ENCODE measurements at places on chromosomes 7 and 10. TPM values are rescaled to one million over a fixed set of nuclear protein-coding genes. Genes with fewer than 3 reads are reported as not detected.

DNA sequence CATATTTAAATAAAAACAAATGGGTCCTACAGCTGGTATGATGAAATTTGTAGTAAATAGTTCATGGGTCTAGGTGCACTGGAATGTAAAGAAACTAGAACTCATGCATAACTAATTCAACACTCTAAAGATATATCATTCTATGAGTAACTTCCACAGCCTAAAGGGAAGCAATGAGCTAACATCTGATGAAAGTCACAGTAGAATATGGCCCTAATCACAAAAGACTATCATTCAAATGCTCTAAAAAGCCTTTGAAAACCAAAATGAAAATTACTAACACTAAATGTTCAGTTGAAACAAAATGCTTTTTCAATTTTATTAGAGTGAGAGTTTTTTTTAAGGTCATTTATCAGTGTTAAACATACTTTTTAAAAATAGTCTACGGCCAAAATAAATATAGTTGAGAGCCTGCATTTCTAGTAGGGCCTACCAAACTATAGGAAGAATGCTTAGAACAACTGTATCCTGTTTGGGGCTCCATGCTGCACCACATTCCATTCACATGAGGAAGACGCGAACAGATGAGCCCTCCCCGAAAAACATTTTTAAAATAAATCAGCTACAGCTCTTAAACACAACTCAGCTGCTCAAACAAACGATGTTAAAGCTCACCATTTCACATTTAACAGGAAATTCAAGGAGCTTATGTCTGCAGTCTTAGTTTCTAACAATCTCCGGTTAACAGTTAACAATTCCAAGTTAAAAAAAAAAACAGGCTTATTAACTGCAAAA lies 134.5 kb downstream of the NRBF2 start:
- DNase-seq = no peak

GRCh38 chr10:105017116-105017515 lies 376.0 kb downstream of the SORCS3 start:
- no peak for DNase-seq

- DNase-seq = no peak
Observed at GRCh38 chr10:61841338-61841875, 60.1 kb upstream of the ARID5B start.

DNA sequence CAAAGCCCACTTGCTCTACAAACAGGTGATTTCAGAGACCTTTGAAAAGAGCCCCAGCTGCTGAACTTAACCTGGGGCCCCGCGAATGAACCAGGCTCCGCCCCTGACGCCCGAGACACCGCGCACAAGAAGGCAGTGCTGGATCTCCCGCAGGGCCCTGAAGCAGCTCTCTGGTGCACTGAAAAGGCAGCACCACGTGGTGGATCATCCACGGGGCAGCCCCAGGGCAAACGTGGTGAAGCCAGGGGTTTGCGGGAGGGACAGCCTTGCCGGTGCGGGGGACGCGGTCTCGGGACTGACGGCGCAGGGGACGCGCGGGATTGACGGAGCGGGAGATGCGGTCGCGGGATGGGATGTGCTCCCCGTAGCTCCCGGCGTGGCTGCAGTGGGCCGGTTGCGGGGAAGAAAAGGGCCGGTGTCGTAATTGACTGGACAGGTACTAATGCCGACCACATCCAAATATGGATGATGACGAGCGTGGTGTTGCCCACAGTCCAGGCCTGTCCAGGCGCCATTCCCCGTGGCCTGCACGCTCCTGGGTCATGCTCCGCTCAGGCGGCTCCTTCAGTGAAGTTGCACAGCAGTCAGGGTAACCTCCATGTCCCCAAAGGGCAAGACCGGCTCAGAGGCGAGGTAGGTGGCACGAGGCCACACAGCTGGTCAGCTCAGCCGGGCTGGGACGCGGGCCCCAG lies 421.1 kb downstream of the DNAJB6 start:
- no peak for DNase-seq

DNA sequence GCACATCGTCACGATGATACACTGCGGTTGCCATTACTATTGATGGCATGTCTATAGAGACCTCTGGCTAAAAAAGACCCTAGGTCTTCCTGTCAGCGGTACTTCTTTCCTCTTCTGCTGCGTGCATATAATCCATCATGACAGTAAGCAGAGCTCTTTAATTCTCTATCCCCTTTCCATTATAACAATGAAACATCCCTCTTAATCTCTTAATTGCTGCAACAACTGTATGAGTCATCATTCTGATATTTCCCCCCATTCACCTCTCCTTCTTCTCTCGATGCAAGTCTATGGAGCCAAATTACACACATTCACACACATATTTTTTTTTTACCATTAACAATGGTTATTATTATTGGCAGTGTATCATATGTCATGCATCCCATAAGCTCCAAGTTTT lies 45.2 kb upstream of the AKR1E2 start:
- DNase-seq = no peak

DNA sequence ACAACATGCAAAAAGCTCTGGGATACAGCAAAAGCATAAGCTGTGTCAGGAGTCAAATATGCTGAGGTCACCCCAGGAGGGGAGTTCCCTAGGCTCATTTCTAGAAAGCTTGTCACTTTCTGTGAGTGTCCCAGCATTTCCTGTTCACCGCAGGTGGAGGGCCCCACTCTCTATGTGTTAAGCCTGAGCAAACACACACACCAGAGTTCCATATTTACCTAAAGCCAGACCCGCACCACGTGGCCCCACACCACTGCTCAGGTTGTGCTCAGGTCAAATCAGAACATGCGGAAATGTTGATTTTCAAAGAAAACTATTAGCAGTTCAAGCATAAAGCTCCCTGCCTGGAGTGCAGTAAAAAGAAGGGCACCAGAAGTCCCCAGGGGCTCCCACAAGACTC lies 259.6 kb upstream of the PPP2R2D start:
- no peak for DNase-seq

- no peak for DNase-seq
Observed at GRCh38 chr10:43843321-43844101, 194.8 kb upstream of the ZNF32 start.

- peak; percentile 65 for DNase-seq
Observed at GRCh38 chr7:8261711-8262695, at the start of gene ICA1. TSS of gene ICA1 (minus strand) at chr7:8262167. CDS start at chr7:8235926, 26,241 bp downstream.

DNA sequence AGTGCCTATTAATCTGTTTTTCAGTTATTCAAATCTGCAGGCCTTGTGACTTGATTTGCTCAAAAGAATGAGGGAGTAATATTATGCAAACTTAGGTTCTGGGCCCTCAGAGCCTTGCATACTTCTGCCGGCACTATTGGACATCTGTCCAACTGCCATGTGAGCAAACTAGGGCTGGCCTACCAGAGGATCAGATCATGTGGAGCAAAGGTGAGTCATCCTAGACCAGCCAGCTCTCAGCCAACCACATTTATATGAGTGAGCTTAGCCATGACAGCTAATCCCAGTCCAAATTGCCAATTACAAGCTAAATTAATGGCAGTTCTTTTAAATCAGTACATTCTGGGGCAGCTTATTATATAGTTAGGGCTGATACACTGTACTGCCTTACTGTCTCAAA lies 69.6 kb downstream of the SDHAF3 start:
- no peak for DNase-seq

GRCh38 chr7:150982351-150982750 lies 4.2 kb upstream of the KCNH2 start:
- DNase-seq = peak; percentile 62

GRCh38 chr10:62178568-62178967 lies 90.1 kb downstream of the RTKN2 start:
- DNase-seq = no peak

GRCh38 chr7:118502235-118502634 lies 277.7 kb downstream of the ANKRD7 start:
- no peak for DNase-seq

DNA sequence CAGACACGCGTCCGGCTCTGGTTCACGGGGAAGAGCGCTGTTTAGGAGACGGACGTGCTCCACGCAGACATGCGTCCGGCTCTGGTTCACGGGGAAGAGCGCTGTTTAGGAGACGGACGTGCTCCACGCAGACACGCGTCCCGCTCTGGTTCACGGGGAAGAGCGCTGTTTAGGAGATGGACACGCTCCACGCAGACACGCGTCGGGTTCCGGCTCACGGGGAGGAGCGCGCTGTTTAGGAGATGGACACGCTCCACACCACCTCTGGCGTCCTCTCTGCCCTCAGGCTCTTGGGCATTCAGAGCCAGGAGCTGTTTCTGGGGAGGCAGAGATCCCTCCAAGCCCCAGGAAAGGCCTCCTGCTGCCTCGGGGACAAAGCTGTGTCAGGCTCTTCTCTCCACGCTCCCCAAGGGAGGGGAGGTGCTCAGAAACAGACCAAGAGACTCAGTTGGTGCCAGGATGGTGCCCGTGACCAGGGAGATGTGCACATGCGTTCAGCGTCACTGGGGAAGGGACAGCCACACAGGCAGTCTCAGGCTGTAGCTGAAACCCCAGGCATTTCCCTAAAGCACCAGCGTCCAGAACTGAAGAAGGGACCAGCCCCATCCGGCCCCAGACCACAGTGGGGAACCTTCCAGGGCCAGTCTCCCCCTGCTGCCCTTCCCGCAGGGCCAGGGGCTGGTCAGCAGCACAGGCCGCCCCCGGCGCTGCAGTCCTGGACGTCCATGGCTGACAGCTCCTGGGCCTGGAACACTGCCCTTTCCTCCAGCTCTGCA lies 175.6 kb downstream of the ELFN1 start:
- DNase-seq = no peak

GRCh38 chr10:48472501-48473069 lies 132.3 kb downstream of the ARHGAP22 start:
- no peak for DNase-seq

GRCh38 chr7:50648076-50648475 lies 82.9 kb upstream of the DDC start:
- DNase-seq = no peak

GRCh38 chr10:97539523-97540200 lies 32.9 kb upstream of the ANKRD2 start:
- DNase-seq = no peak

DNA sequence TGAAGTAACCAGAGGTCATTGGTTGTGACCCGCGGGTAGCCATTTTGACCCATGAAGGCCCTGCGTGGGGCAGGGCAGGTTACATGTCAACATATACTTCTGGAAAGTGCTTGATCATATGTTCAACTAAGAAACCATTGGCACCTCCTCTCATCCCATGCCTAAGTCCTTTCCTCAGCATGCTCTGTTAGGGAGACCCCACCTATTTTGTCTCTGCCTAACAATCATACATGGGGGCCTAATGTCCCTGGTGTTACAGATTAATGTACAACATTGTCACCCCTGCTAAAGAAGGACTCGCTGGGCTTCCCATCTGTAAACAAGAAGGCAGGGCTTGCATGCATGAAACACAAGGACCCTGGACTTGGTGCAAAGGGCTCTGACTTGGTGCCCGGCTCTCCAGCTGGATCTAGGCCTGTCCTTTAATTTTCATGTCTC lies 133.7 kb upstream of the TNS3 start:
- DNase-seq = no peak

- DNase-seq = no peak
Observed at GRCh38 chr10:131841661-131842139, 59.1 kb upstream of the PPP2R2D start.

DNA sequence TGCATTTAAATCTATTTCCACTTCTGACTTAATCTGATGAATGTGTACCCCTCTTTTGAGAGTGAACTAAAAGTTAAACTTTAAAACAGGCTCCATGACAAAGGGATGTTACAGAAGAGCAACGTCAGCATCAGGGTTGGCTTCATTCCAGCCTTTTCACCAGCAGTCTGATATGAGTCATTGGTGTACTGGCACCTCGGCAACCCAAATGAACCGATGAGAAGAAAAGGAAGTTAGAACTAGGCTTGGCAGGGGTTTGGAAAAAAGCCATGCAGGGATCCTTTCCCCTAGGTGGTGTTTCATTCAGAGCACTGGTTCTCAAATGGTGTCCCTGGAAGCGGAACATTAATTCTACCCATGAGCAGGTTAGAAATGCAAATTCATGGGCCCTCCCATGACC lies 53.6 kb downstream of the SEC61G start:
- DNase-seq = no peak

DNA sequence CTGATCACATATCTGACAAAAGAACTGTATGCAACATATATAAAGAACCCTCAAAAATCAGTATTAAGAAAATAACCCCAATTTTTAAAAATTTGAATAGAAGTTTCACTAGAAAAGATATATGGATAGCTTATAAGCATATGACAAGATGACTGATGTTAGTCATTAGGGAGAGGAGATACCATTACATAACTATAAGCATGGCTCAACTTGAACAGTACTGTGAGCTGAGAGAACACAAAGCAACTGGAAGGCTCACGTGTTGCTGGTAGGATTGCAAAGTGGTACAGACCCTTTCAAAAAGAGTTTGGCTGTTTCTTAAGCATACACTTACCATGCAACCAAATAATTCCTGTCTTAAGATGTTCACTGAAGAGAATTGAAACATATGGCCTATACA lies 14.7 kb downstream of the CCDC71L start:
- no peak for DNase-seq

DNA sequence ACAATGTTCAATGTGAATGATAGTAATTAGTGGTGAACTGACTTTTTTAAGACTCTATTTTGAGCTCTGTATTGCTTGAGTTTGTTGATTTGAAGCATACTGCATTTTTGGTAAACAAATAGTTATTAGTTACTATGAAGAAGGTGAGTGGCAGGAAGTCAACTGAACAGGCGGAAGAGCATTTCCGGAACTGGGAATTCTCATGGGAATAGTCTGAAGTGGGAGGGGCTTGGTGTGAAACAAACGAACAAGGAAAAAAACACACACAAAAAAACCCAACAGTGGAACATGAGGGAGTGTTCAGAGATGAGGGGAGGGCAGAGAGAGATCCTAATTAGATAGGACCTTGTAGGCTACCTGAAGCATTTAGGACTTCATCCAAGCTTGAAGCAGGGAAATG lies 43.9 kb upstream of the C1QL3 start:
- no peak for DNase-seq

GRCh38 chr7:47480576-47481538 lies 101.1 kb downstream of the TNS3 start:
- no peak for DNase-seq

DNA sequence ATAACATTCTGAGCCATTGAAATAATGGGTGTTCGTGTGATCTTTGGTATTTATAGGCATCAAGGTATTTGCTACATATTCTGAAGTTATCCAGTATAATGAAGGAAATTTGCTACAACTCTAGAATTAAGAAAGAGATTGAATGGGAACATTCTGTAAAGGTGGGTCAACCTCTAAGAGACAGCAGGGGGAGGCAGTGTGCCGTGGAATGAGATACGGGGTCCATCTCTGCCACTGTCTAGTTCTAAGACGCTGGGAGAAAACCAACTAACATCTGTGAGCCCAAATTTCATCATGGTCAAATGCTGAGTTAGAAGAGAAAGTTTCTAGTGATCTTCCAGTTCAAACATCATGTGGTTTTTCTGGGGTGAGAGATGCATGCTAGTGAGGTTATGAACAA lies 368.9 kb downstream of the SORCS1 start:
- no peak for DNase-seq

Gene PROSER2
- total RNA-seq = 0.47 TPM

Gene RPEL1
- 0.16 TPM for total RNA-seq

Gene SPDYE2B
- total RNA-seq = not detected

Gene PHKG1
- 3.6 TPM for total RNA-seq

Gene NPC1L1
- 0.16 TPM for total RNA-seq

Gene SEC31B
- 3.7 TPM for total RNA-seq

Gene ITGA8
- 2.8 TPM for total RNA-seq

Gene HOXA3
- total RNA-seq = not detected

Gene PSMG3
- 19.2 TPM for total RNA-seq

Gene TWIST1
- total RNA-seq = 0.62 TPM

All from occipital lobe (tissue), 3 donors.